Esophagus squamous epithelium (tissue), 5 donors: ENCODE measurements at places on chromosomes 7 and 10. TPM values are rescaled to one million over a fixed set of nuclear protein-coding genes. Genes with fewer than 3 reads are reported as not detected.

DNA sequence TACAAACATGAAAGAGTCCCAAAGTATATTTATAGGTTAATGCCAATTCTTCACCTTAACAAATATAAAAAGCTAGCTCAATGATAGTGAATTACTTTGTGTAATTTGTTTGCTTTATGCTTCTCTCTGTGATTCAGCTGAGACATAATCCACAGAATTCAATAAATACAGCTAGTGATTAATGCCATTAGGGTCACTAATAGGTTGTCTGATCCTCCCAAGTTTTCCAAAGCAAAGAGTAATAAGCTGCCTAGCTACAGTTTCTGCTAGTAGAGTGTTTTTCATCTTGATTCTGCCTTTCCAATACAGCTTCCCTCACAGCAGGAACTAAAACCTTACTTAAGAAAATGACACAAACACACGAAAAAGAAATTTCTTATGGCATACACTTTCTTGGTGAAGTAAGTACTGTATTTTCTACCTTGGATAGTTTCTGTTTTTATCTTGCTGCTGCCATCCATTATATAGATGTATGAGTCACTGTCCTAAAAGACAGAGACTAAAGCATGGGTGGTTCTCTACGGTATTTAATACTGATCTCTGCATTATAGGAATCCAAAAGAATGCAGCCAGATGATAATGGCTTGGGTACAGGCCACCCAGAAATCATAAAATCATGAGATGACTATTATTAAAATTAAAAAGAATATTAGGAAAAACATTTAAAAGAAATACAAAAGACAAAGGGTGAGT, 170.0 kb downstream of the TPK1 start:
- no peaks in the 10 kb centered on the region for H3K36me3 ChIP-seq
- H3K27ac ChIP-seq: no peak overlapping the region
- no peaks in the 10 kb centered on the region for H3K27me3 ChIP-seq
- no peaks in the 10 kb centered on the region for H3K4me1 ChIP-seq

GRCh38 chr7:123643495-123644441, 11.9 kb upstream of the LMOD2 start:
- no peaks in the 10 kb centered on the region for H3K36me3 ChIP-seq
- H3K4me1 ChIP-seq: no peaks in the 10 kb centered on the region
- no peaks in the 10 kb centered on the region for H3K27me3 ChIP-seq

DNA sequence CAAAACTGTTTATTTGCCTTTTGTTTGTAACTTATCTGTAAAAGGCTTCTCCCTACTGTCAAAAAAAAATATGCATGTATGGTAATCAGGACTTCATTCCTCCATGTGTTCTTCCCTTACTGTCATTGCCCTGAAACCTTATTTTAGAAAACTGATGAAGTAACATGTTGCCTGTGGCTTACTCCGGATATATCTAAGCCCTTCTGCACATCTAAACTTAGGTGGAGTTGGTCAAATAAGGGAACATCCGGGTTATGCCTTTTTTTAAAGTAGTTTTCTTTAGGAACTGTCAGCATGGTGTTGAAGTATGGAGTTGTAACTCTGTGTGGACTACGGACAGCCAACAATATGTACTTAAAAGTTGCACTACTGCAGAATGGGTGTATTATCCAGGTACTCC, 6.2 kb downstream of the SAR1A start:
- DNase-seq: no peak
- H3K36me3 ChIP-seq: peaks cover 4% of the 10 kb centered on the region
- H3K4me3 ChIP-seq: no peak overlapping the region
- no peaks in the 10 kb centered on the region for H3K27me3 ChIP-seq
- no peak overlapping the region for H3K27ac ChIP-seq

DNA sequence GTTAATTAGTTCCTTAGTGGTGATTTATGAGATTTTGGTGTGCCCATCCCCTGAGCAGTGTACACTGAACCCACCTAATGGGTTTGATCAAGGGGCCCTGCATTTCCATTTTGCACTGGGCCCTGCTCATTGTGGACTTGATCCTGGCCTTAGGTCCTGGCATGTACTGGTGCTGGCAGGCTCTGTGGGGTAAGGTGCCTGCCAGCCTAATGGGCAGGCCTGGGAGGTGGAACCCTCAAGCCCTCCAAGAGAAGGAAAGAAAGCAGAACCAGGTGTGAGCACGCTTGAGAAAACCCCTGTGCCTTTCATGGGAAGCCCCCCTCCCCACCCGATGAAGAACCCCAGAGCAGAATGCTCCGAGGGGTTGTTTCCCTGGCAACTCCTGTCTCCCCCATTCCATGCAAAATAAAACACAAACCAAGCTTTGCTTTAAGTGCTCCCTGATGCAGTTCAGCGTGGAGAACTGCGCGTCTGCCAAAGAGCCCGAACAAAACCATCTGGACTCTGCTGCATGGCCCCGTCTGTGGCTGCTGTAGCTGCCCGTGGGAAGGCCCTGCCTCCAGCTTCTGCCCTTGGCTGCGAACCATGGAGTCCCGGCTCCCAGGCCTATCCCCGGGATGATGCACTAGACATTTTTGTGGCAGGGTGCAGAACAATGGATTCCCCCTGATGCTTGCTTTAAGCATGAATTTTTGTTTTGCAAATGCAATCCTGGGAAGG, 123.3 kb downstream of the PRPF18 start:
- no peaks in the 10 kb centered on the region for H3K27me3 ChIP-seq
- peaks cover 37% of the 10 kb centered on the region for H3K4me1 ChIP-seq
- no peak for DNase-seq
- no peaks in the 10 kb centered on the region for H3K36me3 ChIP-seq

- H3K27me3 ChIP-seq: no peaks in the 10 kb centered on the region
- no peak overlapping the region for H3K27ac ChIP-seq
- peaks cover 14% of the 10 kb centered on the region for H3K4me1 ChIP-seq
- no peak overlapping the region for H3K4me3 ChIP-seq
- DNase-seq: no peak
These were observed 16.8 kb downstream of the VWC2 start for GRCh38 chr7:49790209-49790608.

DNA sequence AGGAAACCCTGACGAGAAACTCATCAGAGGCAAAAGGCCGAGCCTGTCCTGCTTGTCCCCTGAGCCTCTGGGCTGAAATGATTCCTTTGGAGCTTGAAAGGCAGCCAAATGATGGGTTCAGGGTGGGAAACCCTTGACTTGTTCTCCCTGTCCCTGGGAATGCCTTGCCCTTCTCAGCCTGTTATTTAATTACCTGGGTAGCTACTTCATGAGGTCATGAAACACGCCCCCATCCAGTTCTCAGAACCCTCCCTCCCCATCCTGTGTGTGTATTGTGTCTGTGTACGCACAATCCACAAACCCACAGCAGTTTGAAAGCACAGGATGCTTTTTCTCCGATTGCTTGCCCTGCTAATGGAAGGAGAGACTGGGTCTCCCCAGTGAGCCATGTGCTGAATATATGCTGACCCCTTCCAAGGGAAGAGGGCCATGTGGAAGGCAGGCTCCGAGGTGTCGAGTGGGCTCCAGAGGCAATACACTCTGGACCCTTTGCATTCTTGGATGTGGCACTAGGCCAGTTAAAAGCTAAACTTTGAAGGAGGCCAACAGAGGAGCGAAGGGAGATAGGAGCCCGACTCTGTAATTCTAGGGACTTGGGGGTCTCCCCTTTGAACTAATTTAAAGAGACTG, 10.6 kb downstream of the DUSP5 start:
- no peaks in the 10 kb centered on the region for H3K27me3 ChIP-seq
- H3K27ac ChIP-seq: no peak overlapping the region

DNA sequence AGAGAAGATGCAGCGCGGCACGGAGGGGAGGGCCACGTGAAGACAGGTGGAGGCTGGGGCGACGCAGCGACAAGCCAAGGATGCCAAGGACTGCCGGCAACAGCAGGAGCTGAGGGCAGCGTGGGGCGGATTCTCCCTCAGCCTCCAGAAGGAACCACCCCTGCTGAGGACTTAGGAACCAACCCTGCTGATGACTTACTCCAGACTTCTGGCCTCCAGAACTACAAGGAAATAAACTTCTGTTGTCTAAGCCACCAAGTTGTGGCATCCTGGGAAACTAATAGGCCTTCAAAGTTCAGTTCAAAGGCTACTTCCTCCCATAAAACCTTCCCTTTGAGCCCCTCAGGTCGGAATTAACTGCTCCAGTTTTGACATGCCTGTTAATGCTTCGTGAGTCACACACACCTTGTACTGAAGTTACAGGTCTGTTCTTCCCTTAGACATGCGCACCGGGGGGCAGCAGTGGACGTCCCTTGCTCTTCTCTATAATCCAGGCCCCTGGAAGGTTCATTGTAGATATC, 88.4 kb upstream of the RHEB start:
- H3K36me3 ChIP-seq: peaks cover 3% of the 10 kb centered on the region
- no peak overlapping the region for H3K4me3 ChIP-seq
- peak overlapping the region; percentile 25 for H3K27ac ChIP-seq
- H3K4me1 ChIP-seq: peaks cover 4% of the 10 kb centered on the region

- no peaks in the 10 kb centered on the region for H3K4me1 ChIP-seq
- no peaks in the 10 kb centered on the region for H3K27me3 ChIP-seq
- H3K27ac ChIP-seq: no peak overlapping the region
- DNase-seq: no peak
- no peak overlapping the region for H3K4me3 ChIP-seq
These were observed 83.7 kb downstream of the JMJD1C start for GRCh38 chr10:63382066-63382465.

DNA sequence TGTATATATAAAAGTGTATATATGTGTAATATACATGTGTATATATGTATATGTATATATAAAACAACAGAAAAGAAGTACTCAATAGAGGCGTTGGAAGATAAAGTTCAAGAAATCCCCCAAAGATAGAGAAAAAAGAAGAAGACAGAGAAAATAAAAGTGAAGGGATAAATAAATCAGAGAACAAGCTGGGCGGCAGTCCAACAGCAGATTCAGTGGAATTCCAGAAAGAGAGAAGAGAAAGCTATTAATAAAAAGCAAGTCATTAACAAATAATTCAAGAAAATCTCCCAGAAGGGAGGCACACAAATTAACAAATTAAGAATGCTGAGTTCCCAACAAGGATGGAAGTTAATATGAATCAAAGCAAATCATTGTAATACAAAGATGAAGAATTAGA, 59.3 kb upstream of the RNF148 start:
- no peak overlapping the region for H3K27ac ChIP-seq
- DNase-seq: no peak
- H3K36me3 ChIP-seq: no peaks in the 10 kb centered on the region
- no peak overlapping the region for H3K4me3 ChIP-seq
- H3K27me3 ChIP-seq: no peaks in the 10 kb centered on the region
- H3K4me1 ChIP-seq: no peaks in the 10 kb centered on the region

- H3K27ac ChIP-seq: no peak overlapping the region
- H3K27me3 ChIP-seq: no peaks in the 10 kb centered on the region
- H3K4me1 ChIP-seq: no peaks in the 10 kb centered on the region
- H3K4me3 ChIP-seq: no peak overlapping the region
- DNase-seq: no peak
- no peaks in the 10 kb centered on the region for H3K36me3 ChIP-seq
These were observed 139.3 kb upstream of the ODAD2 start for GRCh38 chr10:28137907-28138880.

GRCh38 chr7:75842836-75843446, 29.3 kb upstream of the CCL24 start:
- H3K4me3 ChIP-seq: no peak overlapping the region
- H3K4me1 ChIP-seq: peaks cover 9% of the 10 kb centered on the region
- DNase-seq: no peak
- H3K27ac ChIP-seq: peak overlapping the region; percentile 80

DNA sequence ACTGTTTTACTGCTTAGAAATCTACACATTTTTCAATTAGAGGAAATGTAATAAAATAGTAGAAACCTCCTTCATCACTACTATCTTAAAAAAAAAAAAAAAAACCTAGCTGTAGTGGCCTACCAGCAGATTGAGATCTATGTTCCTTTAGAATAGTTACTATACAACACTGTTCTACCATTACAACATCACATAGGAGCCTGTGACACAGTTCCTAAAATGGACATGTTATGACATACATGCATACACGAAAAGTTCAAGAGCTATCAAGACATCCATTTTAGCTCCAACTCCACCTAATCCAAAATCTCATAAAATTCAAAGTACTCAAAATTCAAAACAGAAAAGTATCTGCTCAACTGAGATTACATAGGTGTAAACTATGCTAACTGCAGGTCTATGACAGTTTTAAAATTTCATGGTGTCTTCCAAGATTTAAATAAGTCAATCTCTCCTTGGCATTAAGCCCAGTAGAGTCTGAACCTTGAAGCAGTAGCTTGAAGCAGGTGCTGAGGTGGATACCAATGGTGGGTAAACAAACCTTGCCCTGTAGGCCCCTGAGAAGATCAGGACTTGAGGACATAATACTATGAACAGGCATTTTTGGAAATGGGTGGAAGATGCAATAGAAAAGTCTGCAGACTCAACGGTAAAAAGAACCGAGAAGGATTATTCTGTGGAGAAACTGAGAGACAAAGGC, 17.0 kb downstream of the CACUL1 start:
- peaks cover 6% of the 10 kb centered on the region for H3K4me1 ChIP-seq
- H3K27ac ChIP-seq: no peak overlapping the region
- DNase-seq: no peak
- no peak overlapping the region for H3K4me3 ChIP-seq

- H3K27me3 ChIP-seq: no peaks in the 10 kb centered on the region
- H3K4me1 ChIP-seq: no peaks in the 10 kb centered on the region
- no peak overlapping the region for H3K4me3 ChIP-seq
- H3K27ac ChIP-seq: no peak overlapping the region
These were observed 249.8 kb downstream of the AUTS2 start for GRCh38 chr7:69847921-69848612.

- peaks cover 2% of the 10 kb centered on the region for H3K36me3 ChIP-seq
- H3K4me1 ChIP-seq: peaks cover 6% of the 10 kb centered on the region
- H3K27ac ChIP-seq: no peak overlapping the region
- no peak overlapping the region for H3K4me3 ChIP-seq
- DNase-seq: no peak
These were observed 11.0 kb downstream of the MYO1G start for GRCh38 chr7:44967571-44968446.

GRCh38 chr7:158255156-158255555, 332.5 kb downstream of the PTPRN2 start:
- no peaks in the 10 kb centered on the region for H3K27me3 ChIP-seq
- no peaks in the 10 kb centered on the region for H3K4me1 ChIP-seq
- DNase-seq: no peak
- no peak overlapping the region for H3K4me3 ChIP-seq

DNA sequence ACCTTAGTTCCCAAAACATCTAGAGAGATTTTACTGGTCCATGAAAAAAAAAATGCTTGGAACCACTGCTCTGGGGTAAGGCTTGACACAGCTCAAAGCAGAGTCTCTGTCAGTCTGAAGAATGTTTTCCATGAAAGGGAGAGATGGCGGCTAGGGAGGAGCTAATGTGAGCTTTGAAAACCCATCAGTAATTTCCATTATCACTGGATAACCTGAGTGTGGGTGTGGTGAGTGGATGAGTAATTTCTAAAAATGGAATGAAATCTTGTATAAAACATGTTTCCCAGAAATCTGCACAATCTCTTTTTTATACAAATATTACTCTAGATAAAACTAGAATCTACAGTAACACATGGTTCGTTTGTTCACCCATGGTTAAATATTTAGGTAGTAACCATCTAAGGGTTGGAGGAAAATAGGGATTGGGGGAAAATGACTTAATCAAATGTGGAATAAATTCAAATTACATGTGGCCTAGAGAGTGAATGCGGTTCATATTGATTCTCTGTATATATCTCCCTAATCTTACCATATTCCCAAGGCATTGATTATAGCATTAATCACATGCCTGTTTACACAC, 289.4 kb downstream of the RNLS start:
- H3K27ac ChIP-seq: no peak overlapping the region
- H3K4me1 ChIP-seq: no peaks in the 10 kb centered on the region
- no peak for DNase-seq
- H3K4me3 ChIP-seq: no peak overlapping the region
- H3K27me3 ChIP-seq: no peaks in the 10 kb centered on the region

The SPACDR gene
- total RNA-seq: not detected

The CYP2C8 gene
- 0.19 TPM for total RNA-seq

The LLCFC1 gene
- not detected for total RNA-seq

The NRCAM gene
- total RNA-seq: 6.3 TPM

The ADCY1 gene
- 0.34 TPM for total RNA-seq
